ENCODE measurements at places on chromosomes 7 and 10. TPM values are rescaled to one million over a fixed set of nuclear protein-coding genes. Genes with fewer than 3 reads are reported as not detected.

Gene UNCX
- not detected for total RNA-seq

Gene ZEB1
- 181 TPM for total RNA-seq

Gene GPR26
- not detected for total RNA-seq

Gene CLRN3
- total RNA-seq = not detected

Gene HTR7
- total RNA-seq = 0.83 TPM

Gene KCND2
- 7.3 TPM for total RNA-seq

Gene TMEM236
- total RNA-seq = under 0.01 TPM

Gene FXYD4
- not detected for total RNA-seq

Gene TACR2
- not detected for total RNA-seq

Gene FZD1
- total RNA-seq = 29.8 TPM

Gene SEMA3E
- total RNA-seq = 6.8 TPM

Gene ELN
- 7.8 TPM for total RNA-seq

Gene FAM25A
- not detected for total RNA-seq

Gene VWC2
- not detected for total RNA-seq

Gene CALML5
- not detected for total RNA-seq

Gene CCDC146
- total RNA-seq = 2.2 TPM

Gene ASB10
- not detected for total RNA-seq

Gene SCART1
- 3.0 TPM for total RNA-seq

Gene GNAT3
- not detected for total RNA-seq

Gene CYP2W1
- not detected for total RNA-seq

Gene FBXL13
- total RNA-seq = 0.99 TPM

Gene RNF32
- 7.7 TPM for total RNA-seq

Gene SYNPO2L
- total RNA-seq = not detected

Gene AZGP1
- not detected for total RNA-seq

Gene SEMA3A
- 117 TPM for total RNA-seq

Gene ZNF467
- 0.73 TPM for total RNA-seq

Gene TMEM184A
- not detected for total RNA-seq
